ENCODE measurements at places on chromosomes 1 and 21. TPM values are rescaled to one million over a fixed set of nuclear protein-coding genes. Genes with fewer than 3 reads are reported as not detected.

DBT gene
- total RNA-seq: 10.0 TPM

AK5 gene
- 0.73 TPM for total RNA-seq

SMCP gene
- total RNA-seq: not detected

PIGK gene
- 23.2 TPM for total RNA-seq
